ENCODE measurements at places on chromosomes 13 and 19.

- no peak for DNase-seq
These were observed 24.6 kb downstream of the NAXD start for GRCh38 chr13:110639935-110640334.

DNA sequence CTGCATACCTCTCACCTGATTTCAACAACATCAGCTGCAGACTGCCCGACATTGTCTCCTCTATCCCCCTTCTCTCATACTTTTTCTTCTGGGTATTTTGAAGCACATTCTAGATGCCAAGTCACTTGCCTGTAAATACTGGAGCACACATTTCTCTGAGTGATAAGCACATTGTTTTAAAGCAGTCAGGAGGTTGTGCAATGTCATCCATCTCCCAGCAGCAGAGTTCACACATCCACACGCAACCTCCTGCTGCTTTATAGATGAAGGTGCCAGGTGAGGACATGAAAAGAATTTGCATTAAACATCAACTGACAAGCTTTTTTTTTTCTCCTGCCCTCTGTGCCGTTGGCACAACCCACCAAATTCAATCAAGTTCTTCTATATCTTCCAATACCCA, 5.5 kb downstream of the UPK1A start:
- DNase-seq = no peak

DNA sequence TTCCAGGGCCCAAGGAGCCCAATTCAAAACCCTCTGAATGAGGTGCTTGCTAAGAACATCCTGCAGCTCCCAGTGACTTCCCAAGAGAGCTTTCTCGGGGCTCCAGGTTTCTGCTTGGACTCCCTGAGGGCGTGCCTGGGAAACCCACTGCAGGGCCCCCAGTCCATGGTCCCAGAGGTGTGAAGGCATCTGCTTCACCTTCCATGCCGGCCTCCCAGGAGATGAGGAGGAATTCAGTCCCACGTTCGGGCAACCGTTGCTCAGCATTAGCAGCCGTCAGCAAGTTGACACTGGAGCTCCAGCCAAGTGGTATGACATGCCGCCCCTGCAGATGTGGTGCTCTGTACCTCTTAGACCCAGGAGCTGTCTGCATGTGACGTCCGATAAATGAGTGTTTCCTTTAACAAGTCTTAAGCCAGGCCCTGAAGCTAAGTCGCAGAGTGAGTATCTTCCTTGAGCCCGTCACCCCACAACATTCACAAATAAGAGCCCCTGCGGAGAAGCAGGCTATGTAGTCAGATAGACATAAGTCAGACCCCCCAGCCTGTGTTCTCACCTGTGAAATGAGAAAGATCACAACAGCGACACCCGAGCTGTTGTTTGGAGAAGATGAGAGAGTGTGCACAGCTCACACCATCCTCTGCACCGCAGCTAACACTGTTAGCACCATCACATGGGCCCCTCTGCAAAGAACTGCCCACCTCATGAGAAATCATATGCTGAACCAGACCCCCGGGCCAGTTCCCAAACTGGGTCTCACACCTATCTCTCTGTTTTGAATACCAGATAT, 150.3 kb downstream of the KATNAL1 start:
- no peak for DNase-seq

DNA sequence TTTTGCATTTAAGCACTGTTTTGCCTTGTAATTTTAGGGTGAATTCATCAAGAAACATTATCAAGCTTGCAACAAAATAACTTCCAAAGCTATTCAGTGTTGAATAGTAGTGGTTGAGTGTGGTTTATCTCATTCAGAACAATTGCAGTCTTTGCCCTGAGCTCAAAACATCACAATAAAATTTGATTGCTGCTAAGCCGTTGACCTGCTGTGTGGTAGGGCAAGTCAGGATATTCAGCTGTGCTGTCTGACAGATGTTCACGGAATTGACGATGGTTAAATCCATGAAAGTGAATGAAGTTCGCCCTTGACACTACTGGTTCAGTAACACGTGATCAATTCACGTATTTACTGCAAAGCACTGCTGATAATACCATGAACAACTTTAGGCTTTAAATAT, 66.9 kb downstream of the GJA3 start:
- no peak for DNase-seq

DNA sequence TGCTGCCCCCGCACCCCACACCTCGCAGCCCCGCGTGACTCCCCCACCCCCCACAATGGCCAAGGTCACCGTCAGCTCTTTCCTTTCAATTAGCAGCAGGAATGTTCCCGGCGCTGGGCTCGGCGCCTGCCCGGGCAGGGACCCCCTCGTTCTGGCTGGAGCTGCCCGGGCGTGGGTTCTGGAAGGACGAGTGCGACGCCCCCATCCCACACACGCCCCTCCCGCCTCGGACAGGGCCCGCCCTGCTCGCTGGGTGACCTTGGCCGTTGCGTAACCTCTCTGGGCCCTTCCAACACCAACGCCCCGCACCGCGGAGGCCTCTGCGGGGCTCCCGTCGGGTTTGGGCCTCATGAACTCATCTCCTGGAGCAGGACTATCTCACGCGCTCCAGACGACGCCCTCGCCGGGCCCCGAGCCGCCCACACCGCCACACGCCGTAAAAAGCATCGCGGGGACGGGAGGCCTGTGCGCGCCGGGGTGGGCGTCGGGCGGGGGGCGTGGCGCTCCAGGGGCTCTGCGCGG, 10.3 kb downstream of the PALM start:
- no peak for DNase-seq

All from NCI-H1092 (cell line).